ENCODE measurements at places on chromosomes 5 and 9. TPM values are rescaled to one million over a fixed set of nuclear protein-coding genes. Genes with fewer than 3 reads are reported as not detected.

The ELOVL7 gene
- 8.2 TPM for total RNA-seq

The IFNB1 gene
- not detected for total RNA-seq

The SPATA24 gene
- total RNA-seq, result 18.7 TPM

The FLT4 gene
- 11.5 TPM for total RNA-seq

The OTP gene
- not detected for total RNA-seq

The SLC6A19 gene
- not detected for total RNA-seq

The SLC25A2 gene
- not detected for total RNA-seq

The TMEM174 gene
- not detected for total RNA-seq

The SHISAL2B gene
- not detected for total RNA-seq

GRCh38 chr5:169527066-169527465 is 56.5 kb upstream of the SPDL1 start:
- DNase-seq, result no peak

DNA sequence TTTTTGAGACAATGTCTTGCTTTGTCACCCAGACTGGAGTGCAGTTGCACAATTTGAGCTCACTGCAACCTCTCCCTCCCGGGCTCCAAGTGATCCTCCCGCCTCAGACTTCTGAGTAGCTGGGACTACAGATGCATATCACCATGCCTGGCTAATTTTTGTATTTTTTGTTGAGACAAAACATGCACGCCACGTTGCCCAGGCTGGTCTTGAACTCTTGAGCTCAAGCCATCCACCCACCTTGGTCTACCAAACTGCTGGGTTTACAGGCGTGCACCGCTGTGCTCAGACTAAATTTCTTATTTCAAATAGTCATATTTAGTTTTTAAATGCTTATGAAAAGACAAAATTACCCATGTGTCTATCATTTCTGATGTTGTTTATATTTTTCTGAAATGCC is 2324.1 kb downstream of the MAT2B start:
- DNase-seq, result no peak

GRCh38 chr9:33719581-33720374 is 75.6 kb upstream of the PRSS3 start:
- peak; percentile 11 for DNase-seq

GRCh38 chr9:84438391-84438790 is 97.8 kb upstream of the SLC28A3 start:
- DNase-seq, result no peak

GRCh38 chr5:141430332-141431113 is at the start of gene PCDHGA12:
TSS of gene PCDHGA12 (plus strand) at chr5:141430507. CDS start at chr5:141430760, 253 bp downstream.
- peak; percentile 6 for DNase-seq

DNA sequence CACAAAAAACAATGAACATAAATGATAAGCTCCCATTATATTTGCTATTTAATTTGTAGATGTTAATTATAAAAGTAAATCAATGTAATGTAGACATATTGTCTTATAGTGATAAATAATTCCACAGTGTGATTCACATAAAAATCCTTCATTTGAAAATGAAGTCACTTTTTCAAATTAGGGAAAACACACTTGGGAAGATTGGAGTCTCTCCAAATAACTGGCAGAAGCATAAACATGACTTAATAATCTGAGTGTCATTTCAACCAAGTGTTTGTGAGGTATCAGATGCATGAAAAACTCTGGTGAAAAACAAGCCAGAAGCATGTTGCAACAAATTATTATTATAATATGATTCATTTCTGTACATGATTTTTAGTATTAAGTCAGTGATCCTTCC is 102.2 kb downstream of the CETN3 start:
- DNase-seq, result no peak

DNA sequence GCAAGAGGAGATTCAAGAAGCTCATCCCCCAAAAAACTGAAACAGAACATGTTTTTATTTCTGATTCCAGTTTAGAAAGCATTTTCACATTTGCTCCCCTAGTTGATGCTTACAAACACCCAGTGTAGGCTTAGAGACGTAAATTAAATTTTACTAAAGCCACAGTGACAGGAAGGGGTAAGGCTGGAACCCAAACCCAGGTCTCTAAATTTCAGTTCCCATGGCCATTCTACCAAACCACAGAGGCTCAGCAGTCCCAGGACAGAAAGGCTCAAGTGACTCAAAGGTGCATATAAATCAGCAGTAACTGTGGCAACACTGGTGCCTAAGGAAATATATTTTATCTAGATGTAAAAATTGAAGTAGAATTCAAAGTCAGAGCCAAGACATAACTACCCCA is 128.7 kb downstream of the CEP120 start:
- no peak for DNase-seq

DNA sequence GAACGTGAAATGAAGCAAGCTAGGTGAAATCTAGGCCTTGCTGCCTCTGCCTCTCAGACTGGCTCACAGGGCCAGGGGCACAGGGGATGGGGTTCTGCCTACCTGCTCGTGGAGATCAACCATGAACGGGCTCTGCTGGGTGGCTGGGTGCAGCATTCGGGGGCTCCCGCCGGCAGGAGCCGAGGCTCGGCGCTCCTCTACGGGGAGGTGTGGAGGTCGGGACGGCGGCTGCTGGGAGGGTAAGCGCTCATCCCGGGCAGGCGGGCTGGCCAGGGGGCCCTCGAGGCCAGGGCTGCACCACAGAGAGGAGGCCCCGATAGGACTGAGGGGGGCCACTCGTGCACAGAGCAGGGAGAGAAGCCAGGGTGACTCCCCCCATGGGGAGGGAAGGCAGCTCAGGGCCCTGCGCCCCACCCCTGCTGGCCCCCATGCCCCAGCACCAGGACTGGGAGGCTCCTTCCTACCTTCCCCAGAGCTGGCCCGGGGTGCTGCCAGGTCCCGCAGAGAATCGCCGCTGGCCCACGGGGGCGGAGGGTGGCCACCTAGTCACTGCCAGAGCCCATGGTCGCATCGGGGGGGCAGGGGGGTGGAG is 5.2 kb downstream of the RNF44 start:
- no peak for DNase-seq

GRCh38 chr5:132458651-132459030 is 31.9 kb downstream of the IRF1 start:
- DNase-seq, result peak; percentile 80

GRCh38 chr9:94081435-94081834 is 2.8 kb upstream of the PTPDC1 start:
- no peak for DNase-seq

GRCh38 chr5:139461176-139461575 is 1.4 kb downstream of the ECSCR start:
- DNase-seq, result no peak

DNA sequence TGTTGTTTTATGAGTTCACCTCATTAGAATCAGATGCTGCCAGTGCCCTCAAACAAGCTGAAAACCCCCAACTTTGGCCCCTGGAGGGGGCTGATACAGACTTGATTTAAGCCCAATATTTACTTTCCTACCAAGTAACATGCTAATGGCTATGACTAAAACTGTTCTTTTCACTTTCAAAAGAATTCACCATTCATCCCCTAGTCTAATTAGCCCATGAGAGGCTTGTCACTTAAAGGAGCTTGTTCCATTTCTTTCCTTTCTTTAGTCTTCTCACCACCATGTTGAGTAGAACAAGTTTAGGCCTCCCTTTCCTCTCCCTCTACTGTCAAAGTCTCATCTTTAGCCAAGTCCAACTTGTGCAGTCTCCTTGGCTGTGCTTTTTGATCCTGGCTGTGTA is 50.4 kb downstream of the EPB41L4B start:
- no peak for DNase-seq

GRCh38 chr9:87499424-87500017 is 1.9 kb downstream of the DAPK1 start:
- no peak for DNase-seq

- DNase-seq, result peak; percentile 62
Observed at GRCh38 chr5:159874263-159874662, 42.0 kb upstream of the ADRA1B start.

DNA sequence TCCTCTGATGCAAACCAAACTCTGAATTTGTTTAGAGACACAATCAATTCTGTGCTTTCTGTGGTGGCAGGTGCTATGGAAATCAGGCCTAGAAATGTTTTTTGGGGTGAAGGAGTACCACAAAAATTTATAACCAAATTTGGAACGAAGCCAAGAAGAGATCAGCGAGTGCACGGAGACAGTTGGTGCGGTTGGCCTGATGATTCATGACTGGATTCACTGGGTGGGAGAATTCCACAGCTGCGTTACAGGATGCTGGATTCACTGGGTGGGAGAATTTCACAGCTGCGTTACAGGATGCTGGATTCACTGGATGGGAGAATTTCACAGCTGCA is 135.6 kb upstream of the IRX4 start:
- no peak for DNase-seq

- DNase-seq, result peak; percentile 49
Observed at GRCh38 chr9:37200433-37201005, 80.1 kb downstream of the ZCCHC7 start.

DNA sequence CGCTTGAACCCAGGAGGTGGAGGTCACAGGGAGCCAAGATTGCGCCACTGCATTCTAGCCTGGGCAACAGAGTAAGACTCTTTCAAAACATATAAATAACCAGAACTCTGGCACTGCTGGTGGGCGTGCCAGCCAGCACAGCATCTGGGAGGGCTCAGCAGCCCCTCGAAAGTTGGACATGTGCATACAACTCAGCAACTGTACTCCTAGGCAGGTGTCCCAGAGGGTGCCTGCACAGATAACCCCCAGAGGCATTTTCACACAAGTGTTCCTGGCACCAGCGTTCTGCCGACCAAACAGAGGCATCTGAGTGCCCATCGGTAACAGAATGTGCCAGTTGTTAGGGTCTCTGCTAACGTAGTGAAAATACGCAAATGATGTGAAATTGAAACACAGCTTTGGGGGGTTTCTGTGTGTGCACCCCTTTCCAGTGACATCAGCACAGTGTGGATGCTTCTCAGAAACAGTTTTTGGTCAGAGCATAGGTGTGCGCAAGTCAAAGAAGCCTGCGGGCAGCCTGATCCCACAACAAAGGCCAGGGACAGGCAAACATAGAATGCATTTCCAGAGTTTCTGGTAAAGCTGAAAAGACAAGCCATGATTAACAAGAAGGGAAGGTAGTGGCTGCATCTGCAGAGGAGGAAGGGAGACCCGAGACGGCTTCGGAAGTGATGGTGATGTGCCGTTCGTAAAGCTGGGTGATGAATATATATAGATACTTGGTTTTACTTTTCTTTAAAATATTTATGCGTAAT is 190.2 kb downstream of the CACNA1B start:
- no peak for DNase-seq

- no peak for DNase-seq
Observed at GRCh38 chr5:115543365-115544042, 1.1 kb downstream of the FEM1C start.

GRCh38 chr5:173744551-173744950 is 128.1 kb upstream of the BOD1 start:
- no peak for DNase-seq

DNA sequence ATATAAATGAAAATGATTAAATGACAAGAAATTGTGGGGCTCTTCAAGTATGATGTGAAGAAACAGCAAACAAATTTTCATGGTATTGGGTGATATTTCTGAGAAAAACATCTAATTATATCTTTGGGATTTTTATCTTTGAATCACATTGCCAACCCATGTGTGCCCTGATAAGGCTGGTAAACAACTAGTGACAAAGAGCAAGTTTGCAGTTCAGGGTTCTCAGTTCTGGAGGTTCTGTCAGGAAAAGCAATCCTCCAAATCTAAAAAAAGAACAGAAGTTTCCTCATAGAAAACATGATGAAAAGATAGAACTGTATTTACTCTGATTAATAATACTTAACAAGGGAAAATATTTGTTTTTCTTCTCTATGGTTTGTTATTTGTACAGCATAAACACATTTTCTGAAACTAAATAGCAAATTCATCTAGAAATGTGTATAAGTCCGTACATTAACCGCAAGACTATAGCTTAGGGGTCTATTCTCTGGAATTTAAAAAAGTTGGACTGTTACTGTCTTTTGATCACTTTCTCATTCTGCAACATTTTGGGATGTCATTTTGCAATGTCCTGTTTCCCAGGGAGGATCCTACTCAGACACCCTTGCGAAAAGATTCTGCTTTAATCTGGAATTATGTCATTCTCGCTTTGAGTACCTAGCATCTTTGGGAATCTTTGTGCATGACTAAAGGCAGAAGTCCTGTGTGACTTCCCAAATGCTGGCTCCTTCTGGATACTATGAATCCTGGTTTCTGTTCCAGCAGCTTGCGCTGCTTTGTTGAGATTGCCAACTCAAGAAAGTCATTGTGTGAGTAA is 308.5 kb downstream of the ADGRV1 start:
- no peak for DNase-seq

DNA sequence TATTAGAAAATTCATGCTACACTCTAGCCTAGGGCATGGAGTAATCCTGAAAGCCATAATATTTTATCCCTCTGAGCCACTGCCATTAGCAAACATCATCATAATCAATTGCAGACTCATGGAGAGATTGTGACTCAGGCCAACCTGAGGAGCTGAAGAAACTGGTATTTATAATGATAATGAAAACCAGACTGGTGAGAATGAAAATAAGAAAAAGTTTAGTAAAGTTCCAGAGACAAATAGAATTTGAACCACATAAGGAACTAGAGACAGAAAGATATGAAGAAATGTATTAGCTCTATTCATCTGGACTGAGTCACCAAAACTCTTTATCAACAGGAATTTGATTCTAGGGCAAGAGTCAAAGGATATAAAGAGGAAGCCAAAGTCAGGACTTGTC is 158.7 kb downstream of the DRD1 start:
- DNase-seq, result no peak

GRCh38 chr5:33227247-33227646 is 213.5 kb upstream of the TARS1 start:
- no peak for DNase-seq
